Gastrocnemius medialis (tissue), 4 donors: ENCODE measurements at places on chromosomes 7 and 10.

GRCh38 chr7:98335411-98335977 lies 54.0 kb downstream of the BRI3 start:
- no peaks in the 10 kb centered on the region for H3K4me1 ChIP-seq
- no peak overlapping the region for H3K4me3 ChIP-seq
- H3K36me3 ChIP-seq: no peaks in the 10 kb centered on the region
- no peak for DNase-seq

- no peaks in the 10 kb centered on the region for H3K36me3 ChIP-seq
- no peak for DNase-seq
- H3K4me3 ChIP-seq: no peak overlapping the region
- H3K27ac ChIP-seq: no peak overlapping the region
- H3K4me1 ChIP-seq: no peaks in the 10 kb centered on the region
- H3K27me3 ChIP-seq: no peaks in the 10 kb centered on the region
Measured at GRCh38 chr10:43734716-43735115, 86.0 kb upstream of the ZNF32 start.

DNA sequence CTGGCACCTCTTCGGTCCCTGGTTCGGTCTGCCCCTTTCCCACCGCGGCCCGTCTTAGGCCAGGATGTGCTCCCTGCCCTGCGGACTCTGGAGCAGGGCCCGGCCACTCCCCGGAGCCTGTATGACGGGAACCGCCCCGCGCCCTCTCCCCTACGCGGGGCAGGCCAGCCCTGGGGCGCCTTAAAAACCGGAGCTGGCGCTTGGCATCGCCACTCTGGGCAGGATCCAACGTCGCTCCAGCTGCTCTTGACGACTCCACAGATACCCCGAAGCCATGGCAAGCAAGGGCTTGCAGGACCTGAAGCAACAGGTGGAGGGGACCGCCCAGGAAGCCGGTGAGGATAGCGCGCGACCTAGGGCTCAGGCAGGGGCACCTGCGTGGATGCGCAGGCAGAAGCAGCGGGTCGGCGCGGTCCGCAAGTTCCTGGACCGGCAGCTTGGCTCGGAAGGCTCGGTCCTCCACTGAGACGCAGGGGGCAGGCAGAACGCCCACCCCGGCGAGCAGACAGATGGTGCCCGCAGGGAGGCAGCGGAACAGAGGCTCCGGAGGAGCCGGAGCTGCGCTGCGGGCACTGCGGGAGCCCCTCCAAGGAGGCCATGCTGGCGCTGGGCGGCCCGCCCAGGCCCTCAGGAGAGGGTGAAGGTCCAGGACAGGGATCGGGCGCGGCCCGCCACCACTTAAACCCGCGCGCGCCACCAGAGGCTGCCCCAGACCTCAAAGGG lies at the start of gene ADIRF:
Gene ADIRF, plus strand, starts transcription at position 212 of the 723 bp plus-strand sequence. Its CDS starts 63 bp downstream, at position 275.
- H3K4me1 ChIP-seq: peaks cover 42% of the 10 kb centered on the region
- H3K27me3 ChIP-seq: no peaks in the 10 kb centered on the region
- H3K27ac ChIP-seq: peak within 1 kb of the TSS; percentile 93
- no peaks in the 10 kb centered on the region for H3K36me3 ChIP-seq
- H3K4me3 ChIP-seq: peak within 1 kb of the TSS; percentile 76

DNA sequence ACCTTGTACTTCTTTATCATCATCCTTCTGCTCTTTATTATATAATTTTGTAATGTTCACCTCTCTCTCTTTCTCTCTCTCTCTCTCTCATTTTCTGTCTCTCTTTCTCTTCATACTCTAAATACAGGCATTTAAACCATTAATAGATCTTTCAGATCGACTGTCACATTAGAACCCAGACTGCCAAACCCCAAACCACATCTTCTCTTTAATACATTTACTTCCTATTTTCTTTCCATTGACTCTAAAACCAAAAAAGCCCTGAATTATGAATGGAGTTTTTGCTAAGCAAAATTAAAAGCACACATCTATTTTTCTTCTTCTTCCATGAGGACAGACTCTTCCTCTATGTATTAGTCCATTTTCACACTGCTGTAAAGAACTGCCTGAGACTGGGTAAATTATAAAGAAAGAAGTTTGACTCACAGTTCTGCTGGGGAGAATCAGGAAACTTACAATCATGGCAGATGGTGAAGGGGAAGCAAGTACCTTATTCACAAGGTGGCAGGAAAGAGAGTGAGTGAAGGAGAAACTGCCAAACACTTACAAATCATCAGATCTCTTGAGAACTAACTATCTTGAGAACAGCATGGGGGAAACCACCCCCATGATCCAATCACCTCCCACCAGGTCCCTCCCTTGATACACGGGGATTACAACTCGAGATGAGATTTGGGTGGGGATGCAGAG lies 272.7 kb upstream of the MGMT start:
- peaks cover 6% of the 10 kb centered on the region for H3K4me1 ChIP-seq
- no peak overlapping the region for H3K4me3 ChIP-seq
- peaks cover 5% of the 10 kb centered on the region for H3K27me3 ChIP-seq
- no peak overlapping the region for H3K27ac ChIP-seq

- no peaks in the 10 kb centered on the region for H3K27me3 ChIP-seq
- H3K36me3 ChIP-seq: no peaks in the 10 kb centered on the region
- H3K4me1 ChIP-seq: no peaks in the 10 kb centered on the region
Measured at GRCh38 chr10:132679640-132680039, 106.3 kb downstream of the NKX6-2 start.

GRCh38 chr10:77139252-77140160 lies 498.1 kb downstream of the KCNMA1 start:
- DNase-seq: no peak
- no peak overlapping the region for H3K27ac ChIP-seq
- no peak overlapping the region for H3K4me3 ChIP-seq

DNA sequence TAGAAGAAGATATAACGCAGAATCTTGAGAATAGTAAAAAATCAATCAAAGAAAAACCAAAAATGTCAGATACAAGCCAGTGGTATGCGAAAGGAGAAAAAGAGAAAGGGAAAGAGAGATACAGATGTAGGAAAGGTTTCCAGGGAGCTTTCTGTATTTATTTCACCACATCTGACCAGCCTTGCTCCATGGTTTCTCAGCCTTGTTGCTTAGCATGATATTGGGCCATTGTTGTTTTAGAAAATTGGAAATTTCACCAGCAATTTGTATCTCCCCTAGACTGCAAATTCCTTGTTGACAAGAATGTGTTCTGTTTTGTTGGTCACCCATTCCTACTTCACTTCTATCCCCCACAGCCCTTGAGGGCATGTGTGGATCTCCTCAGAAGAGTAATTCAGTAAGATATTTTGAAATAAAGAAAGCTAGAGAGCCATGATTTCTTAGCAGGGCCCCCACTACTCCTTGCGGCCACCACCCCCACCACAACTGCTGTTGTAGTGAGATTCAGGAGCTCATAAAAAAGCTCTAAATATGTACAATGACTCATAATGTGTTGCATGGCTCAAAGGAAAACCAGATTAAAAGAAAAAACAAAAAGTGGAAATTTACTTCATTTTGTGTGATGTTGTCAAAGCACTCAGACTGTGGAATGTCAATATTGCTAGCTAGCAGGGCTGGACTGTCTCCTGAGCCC lies 138.7 kb downstream of the CHRM2 start:
- H3K36me3 ChIP-seq: no peaks in the 10 kb centered on the region
- H3K4me1 ChIP-seq: no peaks in the 10 kb centered on the region
- no peak overlapping the region for H3K27ac ChIP-seq
- DNase-seq: no peak
- H3K4me3 ChIP-seq: no peak overlapping the region
- no peaks in the 10 kb centered on the region for H3K27me3 ChIP-seq

DNA sequence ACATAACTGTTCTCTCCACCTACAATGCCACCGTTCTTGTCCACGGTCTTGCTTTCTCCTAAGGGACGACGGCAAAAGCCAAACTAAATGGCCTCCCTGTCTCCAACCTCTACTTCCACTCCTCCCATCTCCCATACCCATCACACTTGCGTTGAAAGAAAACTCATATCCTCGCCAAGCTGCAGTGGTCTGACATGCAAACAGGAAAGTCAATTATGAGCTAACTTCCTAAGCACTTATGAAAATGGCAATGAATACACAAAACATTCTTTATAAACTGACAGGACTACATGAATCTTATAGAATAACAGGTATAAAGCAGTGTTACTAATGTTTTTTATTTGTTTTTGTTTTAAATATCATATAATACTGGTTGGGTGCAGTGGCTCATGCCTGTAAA lies 46.4 kb downstream of the TYW1B start:
- H3K4me3 ChIP-seq: no peak overlapping the region
- no peak for DNase-seq
- peaks cover 12% of the 10 kb centered on the region for H3K4me1 ChIP-seq

- H3K27ac ChIP-seq: no peak overlapping the region
- H3K4me3 ChIP-seq: no peak overlapping the region
- H3K36me3 ChIP-seq: no peaks in the 10 kb centered on the region
- no peaks in the 10 kb centered on the region for H3K4me1 ChIP-seq
- peak; percentile 30 for DNase-seq
- H3K27me3 ChIP-seq: no peaks in the 10 kb centered on the region
Measured at GRCh38 chr7:120218712-120219111, 54.3 kb upstream of the KCND2 start.

GRCh38 chr7:143914938-143915652 lies 13.1 kb upstream of the TCAF1 start:
- H3K4me1 ChIP-seq: no peaks in the 10 kb centered on the region
- H3K36me3 ChIP-seq: no peaks in the 10 kb centered on the region
- DNase-seq: no peak
- no peaks in the 10 kb centered on the region for H3K27me3 ChIP-seq

DNA sequence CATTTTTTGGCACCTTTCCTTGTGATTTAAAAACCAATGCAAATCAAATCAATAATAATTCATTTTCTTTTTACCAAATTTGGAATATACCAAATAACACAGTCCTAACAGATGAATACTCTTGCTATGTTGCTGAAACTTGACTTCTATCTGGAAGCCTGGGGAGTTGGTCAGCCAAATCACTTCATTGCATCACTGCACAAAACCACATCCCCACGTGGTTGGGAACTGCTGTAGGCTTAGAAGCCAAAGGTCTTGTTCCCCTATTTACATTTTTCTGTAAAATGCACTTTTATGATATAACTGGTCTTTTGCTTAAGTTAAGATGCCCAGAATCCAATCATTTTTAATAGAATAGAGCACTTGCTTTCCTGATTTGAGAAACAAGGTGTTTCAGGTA lies 15.2 kb downstream of the GPR85 start:
- no peaks in the 10 kb centered on the region for H3K36me3 ChIP-seq
- H3K27ac ChIP-seq: no peak overlapping the region
- no peak overlapping the region for H3K4me3 ChIP-seq
- H3K27me3 ChIP-seq: no peaks in the 10 kb centered on the region

GRCh38 chr7:23268746-23269145 lies 22.2 kb downstream of the GPNMB start:
- no peak overlapping the region for H3K4me3 ChIP-seq
- H3K27me3 ChIP-seq: no peaks in the 10 kb centered on the region
- no peak for DNase-seq
- H3K4me1 ChIP-seq: no peaks in the 10 kb centered on the region
- H3K36me3 ChIP-seq: no peaks in the 10 kb centered on the region

DNA sequence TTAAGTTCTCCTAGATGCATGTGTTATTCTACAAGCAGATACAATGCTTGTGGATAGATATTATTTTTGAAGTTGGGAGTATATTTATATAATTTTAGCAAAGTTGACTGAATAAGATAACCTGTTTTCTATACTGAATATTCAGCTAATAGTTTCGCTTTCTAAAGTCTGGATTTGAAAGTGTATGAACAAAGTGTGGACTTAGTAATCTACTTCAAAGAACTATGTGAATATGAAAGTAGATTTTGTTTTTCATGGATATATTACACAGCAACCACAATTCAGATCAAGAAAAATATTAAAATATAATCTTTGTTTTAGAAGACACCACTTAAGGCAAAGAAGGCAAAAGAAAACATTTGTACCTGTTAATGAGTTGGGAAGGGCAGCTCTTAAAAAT lies 78.8 kb downstream of the ZEB1 start:
- H3K27ac ChIP-seq: peak overlapping the region; percentile 90
- no peak for DNase-seq
- H3K27me3 ChIP-seq: no peaks in the 10 kb centered on the region
- no peaks in the 10 kb centered on the region for H3K36me3 ChIP-seq
- peaks cover 89% of the 10 kb centered on the region for H3K4me1 ChIP-seq
- no peak overlapping the region for H3K4me3 ChIP-seq

- H3K27me3 ChIP-seq: no peaks in the 10 kb centered on the region
- H3K4me1 ChIP-seq: no peaks in the 10 kb centered on the region
- H3K27ac ChIP-seq: no peak overlapping the region
Measured at GRCh38 chr10:77062381-77062780, 575.2 kb downstream of the KCNMA1 start.

GRCh38 chr7:35584990-35585389 lies 109.9 kb downstream of the HERPUD2 start:
- H3K36me3 ChIP-seq: no peaks in the 10 kb centered on the region
- no peak overlapping the region for H3K4me3 ChIP-seq
- H3K27ac ChIP-seq: no peak overlapping the region
- DNase-seq: no peak
